ENCODE measurements at places on chromosomes 16 and 17. TPM values are rescaled to one million over a fixed set of nuclear protein-coding genes. Genes with fewer than 3 reads are reported as not detected.

Gene CCDC40
- polyA plus RNA-seq = 2.9 TPM

Gene ACE
- polyA plus RNA-seq = 5.7 TPM

Gene ELMO3
- 1.8 TPM for polyA plus RNA-seq

Gene CMTM2
- polyA plus RNA-seq = 0.16 TPM

Gene TMEM100
- polyA plus RNA-seq = 30.8 TPM

Gene WDR90
- 12.1 TPM for polyA plus RNA-seq

Gene NOXO1
- 0.15 TPM for polyA plus RNA-seq

Gene PPP1R1B
- polyA plus RNA-seq = 8.7 TPM

Gene CA10
- 0.05 TPM for polyA plus RNA-seq

Gene CD300E
- polyA plus RNA-seq = 0.59 TPM

Gene DLX3
- polyA plus RNA-seq = 0.79 TPM

Gene KLHL10
- polyA plus RNA-seq = 0.64 TPM

Gene ABCA10
- 25.1 TPM for polyA plus RNA-seq

Gene KRT36
- polyA plus RNA-seq = not detected

Gene ABCA8
- polyA plus RNA-seq = 22.9 TPM

Gene AGRP
- 0.09 TPM for polyA plus RNA-seq

Gene AARSD1
- polyA plus RNA-seq = 32.9 TPM

Gene DNASE1L2
- polyA plus RNA-seq = 0.41 TPM

Gene VTN
- polyA plus RNA-seq = 2.1 TPM

Measured in adipose tissue (tissue), 3 donors.